ENCODE measurements at places on chromosomes 7 and 10. TPM values are rescaled to one million over a fixed set of nuclear protein-coding genes. Genes with fewer than 3 reads are reported as not detected.

DNA sequence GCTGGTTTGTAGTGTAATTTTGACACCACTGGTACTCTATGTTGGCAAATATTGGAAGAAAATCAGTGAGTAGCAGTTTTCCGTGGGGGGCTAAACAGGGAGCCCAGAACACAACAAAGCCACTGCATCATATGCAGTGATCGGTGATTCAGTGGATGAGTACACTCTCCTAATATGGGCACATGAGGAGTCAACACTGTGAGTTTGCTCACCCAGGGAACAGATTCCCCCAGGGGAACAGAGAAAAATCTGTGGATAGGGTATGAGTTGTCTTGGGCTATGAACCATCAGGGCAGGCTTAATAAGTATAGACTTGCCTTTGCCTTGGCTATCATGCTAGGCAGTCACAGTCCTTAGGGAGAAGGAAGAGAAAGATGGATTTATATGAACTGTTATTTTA lies 227.7 kb upstream of the SEMA3E start:
- no peak for DNase-seq

DNA sequence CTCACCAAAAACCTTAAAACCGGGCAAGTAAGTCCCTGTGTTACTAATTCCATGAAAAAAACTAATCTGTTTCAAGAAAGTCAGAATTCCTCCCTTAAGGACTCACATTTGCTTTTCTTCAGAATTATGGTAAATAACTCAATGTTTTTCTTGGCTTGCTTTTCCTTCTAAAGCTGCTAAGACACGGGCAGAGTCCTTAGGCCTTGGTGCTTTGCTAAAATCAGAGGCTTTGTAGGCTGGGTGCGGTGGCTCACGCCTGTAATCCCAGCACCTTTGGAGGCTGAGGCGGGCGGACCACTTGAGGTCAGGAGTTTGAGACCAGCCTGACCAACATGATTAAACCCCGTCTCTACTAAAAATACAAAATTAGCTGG lies 32.0 kb downstream of the GNA12 start:
- no peak for DNase-seq

Gene ZNF804B
- total RNA-seq: not detected

Gene OR13A1
- 0.10 TPM for total RNA-seq

All from lower leg skin (tissue), 4 donors.